ENCODE measurements at places on chromosomes 13 and 19. TPM values are rescaled to one million over a fixed set of nuclear protein-coding genes. Genes with fewer than 3 reads are reported as not detected.

GRCh38 chr19:46388311-46389095 lies 24.9 kb downstream of the CCDC8 start:
- no peak for DNase-seq

GRCh38 chr19:44744871-44745332 lies 3.6 kb upstream of the BCL3 start:
- no peak for DNase-seq

GRCh38 chr13:74251778-74252519 lies 117.7 kb upstream of the KLF12 start:
- DNase-seq: peak; percentile 16

- DNase-seq: peak; percentile 21
Measured at GRCh38 chr13:47455626-47456025, 545.4 kb downstream of the SUCLA2 start.

DNA sequence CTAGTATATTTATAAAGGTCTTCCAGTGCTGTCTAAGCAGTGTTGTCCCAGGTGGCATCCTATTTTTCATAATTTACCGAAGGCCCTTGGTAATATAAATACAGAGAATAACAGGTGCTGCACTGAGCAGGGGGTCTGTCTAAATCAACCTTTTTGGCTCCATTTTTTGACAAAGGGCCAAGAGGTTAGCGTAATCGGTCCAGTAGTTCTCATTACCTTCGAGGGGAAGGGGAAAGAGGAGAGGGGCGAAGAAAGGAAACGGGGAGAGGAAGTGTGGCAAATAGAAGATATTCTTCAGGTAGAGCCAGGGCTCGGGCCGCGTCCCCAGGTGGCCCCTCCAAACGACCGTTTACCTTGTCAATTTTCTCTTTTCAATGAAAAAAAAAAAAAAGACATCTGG lies 749 bp upstream of the PAN3 start:
- no peak for DNase-seq

DNA sequence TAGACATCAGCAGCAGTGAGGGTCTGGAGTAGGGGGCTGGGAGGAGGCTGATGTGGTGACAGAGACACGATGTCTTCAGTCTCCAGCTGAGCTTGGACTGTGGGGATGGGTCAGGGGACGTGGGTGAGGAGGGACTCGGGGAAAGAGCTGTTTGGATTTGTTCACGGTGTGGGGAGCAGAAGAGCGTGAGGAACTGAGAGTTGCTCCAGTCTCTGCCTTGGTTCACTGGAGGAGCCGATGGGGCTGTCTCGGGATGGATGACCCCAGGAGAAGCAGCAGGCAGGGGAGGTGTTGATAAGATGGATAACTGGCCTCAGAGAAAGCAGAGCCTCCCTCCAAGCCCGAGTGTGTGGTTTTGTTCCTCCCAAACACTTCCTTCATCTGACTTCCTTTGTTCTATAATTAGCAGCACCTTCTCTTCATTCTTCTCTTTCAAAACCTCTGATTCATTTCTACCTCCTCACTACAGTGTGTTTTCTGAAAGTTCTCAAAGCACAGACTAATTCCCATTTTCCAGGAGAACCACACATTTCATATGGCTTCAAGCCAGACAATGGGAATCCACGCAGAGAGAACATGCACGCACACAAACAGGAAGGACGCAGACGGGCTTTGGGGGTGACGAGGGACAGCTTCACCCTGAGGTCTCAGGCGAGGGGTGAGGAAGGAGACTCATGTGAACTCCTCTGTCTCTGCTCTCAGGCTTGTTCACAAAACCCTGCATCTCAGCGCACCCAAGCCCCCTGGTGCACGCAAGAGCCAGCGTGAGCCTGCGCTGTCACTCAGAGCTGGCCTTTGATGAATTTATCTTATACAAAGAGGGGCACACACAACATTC lies 18.6 kb downstream of the LAIR2 start:
- DNase-seq: no peak

DNA sequence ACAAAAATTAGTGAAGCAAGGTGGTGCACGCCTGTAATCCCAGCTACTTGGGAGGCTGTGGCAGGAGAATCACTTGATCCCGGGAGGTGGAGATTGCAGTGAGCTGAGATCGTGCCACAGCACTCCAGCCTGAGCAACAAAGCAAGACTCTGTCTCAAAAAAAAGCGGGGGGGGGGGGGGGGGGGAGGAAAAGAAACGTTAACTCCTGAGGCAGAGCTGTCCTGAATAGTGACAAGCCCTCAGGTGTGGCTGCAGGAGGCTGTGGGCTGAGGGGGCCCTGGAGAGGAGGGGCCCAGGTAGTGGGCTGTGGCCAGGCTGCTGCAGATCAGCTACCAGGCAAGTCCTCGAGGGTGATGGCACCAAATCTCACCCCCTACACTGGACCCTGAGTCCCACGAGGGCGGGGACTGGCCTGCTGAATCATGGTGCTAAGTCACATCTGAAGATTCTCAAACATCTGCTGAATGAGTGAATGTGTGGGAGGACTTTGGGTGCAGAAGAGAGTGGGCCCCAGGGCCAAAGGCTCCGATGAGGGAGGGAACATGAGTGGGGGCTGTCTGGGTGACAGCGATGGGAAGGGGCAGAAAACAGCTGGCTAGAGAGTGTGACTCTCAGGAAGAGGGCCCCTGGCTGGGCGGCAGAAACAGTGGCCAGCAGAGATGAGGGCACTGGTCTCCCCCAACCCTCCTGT lies 24.6 kb upstream of the ATP1A3 start:
- DNase-seq: no peak

DNA sequence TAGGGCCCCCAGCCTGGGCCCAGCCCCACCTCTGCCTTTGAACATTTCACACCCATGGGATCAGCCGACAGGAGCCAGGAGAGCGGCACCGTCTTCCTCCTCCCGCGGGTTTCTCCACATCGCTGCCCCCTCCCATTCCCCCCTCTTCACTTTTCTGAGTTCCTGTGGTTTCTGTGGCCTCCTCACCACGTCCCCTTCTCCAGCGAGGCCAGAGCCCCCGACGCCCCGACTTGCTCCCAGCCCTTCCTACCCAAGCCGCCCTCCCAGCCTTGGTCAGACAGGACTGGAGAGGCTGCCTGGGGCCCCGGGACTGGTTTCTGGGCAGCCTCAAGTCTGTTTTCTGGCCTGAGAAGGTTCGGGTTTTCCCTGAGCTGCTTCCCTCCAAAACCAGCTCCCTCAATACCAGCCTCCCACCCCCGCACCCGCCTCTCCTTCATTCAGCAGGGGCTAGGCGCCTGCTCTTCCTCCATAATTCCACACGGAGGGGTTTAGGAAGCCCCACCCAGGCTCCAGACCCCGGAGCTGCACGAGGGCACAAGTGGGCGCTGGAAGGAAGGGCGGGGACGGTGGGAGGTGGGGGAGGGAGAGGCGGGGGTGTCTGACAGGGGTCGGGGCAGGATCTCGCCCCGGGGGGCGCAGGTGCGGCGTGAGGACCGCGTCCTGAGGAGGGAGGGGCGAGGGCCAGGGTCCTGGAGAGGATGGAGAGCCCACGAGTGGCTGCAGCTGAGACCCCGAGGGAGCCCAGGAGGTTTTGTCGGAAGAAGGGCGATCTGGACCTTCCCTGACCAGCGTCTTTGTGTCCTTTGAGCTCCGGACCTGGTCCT lies 4.0 kb upstream of the SIGLEC10 start:
- DNase-seq: no peak

GRCh38 chr19:3110126-3110825 lies 16.1 kb downstream of the GNA11 start:
- no peak for DNase-seq

DNA sequence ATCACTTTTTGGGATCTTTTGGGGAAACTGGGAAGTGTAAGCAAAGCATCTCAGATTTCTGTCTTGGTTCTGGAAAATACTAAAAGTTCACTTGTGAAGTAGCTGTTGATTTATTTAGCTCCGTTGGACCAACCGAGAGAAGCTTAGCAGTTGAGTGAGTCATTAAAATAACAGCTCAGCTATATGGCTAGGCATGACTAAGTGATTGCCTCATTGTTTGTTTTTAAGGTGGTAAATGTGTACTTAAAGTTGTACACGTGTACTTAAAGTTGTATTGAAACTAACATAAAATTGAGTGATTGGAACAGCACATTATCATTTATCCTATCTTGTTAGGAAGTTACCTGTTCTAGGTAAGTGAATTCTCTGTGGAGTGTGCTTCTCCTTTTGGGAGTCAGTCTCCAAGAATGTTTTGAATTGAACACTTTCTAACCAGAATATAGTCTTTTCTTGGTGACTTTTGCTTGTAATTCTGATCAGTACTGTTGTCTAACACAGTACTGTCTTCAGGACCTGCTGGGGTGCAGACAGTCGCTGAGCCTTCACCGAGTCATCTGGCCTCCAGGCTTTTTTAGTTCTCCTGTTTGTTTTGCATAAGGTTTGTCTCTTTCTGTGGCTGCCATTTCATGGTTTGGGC lies 2.9 kb upstream of the DCUN1D2 start:
- peak; percentile 99 for DNase-seq

- no peak for DNase-seq
Measured at GRCh38 chr13:60242043-60242595, 78.4 kb upstream of the DIAPH3 start.

GRCh38 chr19:2184422-2184975 lies 20.8 kb downstream of the DOT1L start:
- DNase-seq: no peak

GRCh38 chr19:31517224-31518180 lies 168.3 kb upstream of the TSHZ3 start:
- DNase-seq: no peak

- DNase-seq: peak; percentile 25
Measured at GRCh38 chr13:61700181-61700580, 284.5 kb upstream of the PCDH20 start.

GRCh38 chr13:80339912-80340650 lies 845 bp downstream of the SPRY2 start:
- DNase-seq: no peak

DNA sequence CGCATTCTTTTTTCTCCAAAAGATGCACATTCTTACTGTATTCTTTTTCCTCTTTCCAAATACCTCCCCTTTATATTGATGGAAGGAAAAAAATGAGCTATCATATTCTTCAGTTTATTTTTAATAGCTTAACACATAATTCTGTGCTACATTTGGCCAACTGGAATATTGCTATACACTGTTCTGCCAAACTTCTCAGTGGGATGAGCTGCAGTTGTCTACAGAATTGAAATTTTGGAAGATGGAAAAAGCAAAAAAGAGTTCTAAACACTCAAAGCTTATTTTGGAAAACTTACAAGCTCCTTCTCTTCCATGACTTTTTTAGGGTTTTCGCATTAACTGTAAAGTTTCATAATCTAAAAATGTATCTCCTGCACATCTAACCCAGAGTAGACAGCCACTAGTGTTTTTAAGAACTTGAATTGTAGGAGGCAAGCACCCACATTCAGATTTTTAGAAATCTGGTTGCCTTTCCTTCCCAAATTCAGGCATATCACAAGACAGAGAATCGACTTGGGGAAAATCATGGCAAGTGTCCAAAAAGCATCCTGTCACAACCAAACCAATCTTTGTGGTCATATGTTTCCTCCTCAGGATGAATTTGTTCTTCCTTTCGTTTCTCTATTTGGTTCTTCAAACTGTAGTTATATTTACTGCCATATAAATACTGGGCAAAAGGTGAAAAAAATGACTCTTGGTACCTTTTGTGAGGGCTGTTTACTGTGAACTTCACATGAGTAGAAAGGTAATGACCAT lies 111.4 kb upstream of the FRY start:
- no peak for DNase-seq

- no peak for DNase-seq
Measured at GRCh38 chr19:49565261-49565660, 15.1 kb downstream of the NOSIP start.

DNA sequence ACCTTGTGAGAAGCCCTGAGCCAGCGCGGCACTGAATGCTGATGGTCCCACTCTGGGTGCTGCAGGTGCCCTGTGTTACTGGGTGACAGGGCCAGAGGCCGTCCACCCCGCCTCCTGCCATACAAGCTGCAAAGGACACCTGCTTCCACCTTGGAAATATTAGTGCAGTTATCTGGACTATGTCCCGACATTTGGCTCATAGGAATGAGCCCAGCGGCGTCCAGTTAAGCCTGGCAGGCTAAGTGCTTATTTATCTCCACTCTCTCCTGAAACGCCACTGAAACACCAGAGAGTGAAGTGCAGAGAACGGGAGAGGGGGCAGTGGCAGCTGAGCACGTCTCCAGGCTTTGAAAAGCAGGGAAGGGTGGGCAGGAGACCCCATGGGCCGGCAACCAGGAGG lies 145.8 kb downstream of the KDM4B start:
- no peak for DNase-seq

GRCh38 chr19:39506944-39507714 lies 7.8 kb upstream of the SELENOV start:
- DNase-seq: no peak

DNA sequence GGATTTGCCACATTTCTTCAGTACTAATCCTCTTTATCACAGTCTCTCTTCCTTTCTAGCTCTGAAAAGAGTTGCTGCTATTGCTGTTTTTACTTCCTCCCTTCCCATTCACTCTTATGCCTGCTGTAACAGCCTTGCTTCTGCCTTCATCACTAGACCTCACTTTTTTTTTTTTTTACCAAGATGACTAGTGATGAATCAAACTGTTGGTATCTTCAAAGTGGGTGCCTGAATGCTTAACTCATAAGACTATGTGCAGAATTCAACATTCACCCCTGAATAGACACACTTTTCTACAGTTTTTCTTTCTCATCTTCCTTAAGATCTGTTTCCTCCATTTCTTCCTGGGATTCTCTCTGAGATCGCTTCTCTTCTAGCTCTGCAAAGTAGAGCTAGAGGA lies 217.2 kb upstream of the HTR2A start:
- peak; percentile 42 for DNase-seq

DNA sequence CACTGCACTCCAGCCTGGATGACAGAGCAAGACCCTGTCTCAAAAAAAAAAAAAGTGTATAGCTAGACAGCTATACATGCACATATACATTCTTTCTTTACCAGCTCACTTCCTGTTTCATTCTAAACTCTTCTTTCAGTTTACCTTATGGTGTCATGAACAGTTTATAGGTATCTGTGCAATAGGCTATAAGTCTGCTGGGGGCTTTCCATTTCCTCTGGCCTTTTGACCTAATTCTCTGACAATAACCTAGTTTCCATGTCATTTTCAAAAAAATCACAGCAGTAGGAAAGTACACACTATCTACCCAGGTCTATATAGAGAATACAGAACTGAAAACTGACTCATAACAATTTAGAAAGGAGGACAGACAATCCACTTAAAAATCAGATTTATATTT lies 24.4 kb upstream of the URAD start:
- DNase-seq: no peak

- no peak for DNase-seq
Measured at GRCh38 chr19:5154129-5154798, 185.4 kb downstream of the KDM4B start.

DNA sequence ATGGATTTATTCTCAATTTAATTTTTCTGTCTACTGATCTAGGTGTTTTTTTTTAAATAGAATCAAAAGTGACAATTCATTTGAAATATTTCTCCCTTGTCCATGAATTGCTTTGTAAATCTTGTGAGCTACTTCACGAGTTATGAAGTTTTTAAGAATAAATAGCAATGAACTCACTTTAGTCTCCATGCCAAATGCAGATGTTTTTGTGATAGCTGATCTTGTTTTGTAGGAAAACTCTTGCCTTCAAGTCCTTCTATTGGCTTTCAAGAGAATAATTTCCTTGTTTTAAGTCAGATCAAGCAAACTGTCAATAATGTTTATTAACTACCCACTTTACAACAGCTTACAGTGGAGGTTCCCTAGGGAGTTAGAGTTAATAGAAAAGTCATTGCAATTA lies 99.8 kb downstream of the ITGBL1 start:
- DNase-seq: no peak

The ZNF726 gene
- total RNA-seq: 3.8 TPM

The EVI5L gene
- 10.8 TPM for total RNA-seq

The NDUFB7 gene
- 413 TPM for total RNA-seq

The TLE2 gene
- 15.8 TPM for total RNA-seq

The ZFR2 gene
- total RNA-seq: 0.25 TPM

The TTC9B gene
- not detected for total RNA-seq

The NUCB1 gene
- 100 TPM for total RNA-seq

All from renal cortical epithelial cell (primary cell).